ENCODE measurements at places on chromosomes 4 and X. TPM values are rescaled to one million over a fixed set of nuclear protein-coding genes. Genes with fewer than 3 reads are reported as not detected.

- DNase-seq, result no peak
- H3K27me3 ChIP-seq, result no peaks in the 10 kb centered on the region
- no peak overlapping the region for H3K4me3 ChIP-seq
- no peak overlapping the region for H3K27ac ChIP-seq
- H3K4me1 ChIP-seq, result no peaks in the 10 kb centered on the region
Measured at GRCh38 chrX:127302841-127303240, 483.3 kb downstream of the PRR32 start.

GRCh38 chr4:73803213-73803612, 33.3 kb upstream of the CXCL6 start:
- no peak for DNase-seq
- no peaks in the 10 kb centered on the region for H3K4me1 ChIP-seq
- H3K27me3 ChIP-seq, result no peaks in the 10 kb centered on the region
- no peaks in the 10 kb centered on the region for H3K36me3 ChIP-seq
- H3K27ac ChIP-seq, result no peak overlapping the region

LDB2 gene
- total RNA-seq, result 47.3 TPM

- no peak overlapping the region for H3K27ac ChIP-seq
- H3K4me3 ChIP-seq, result no peak overlapping the region
- H3K4me1 ChIP-seq, result no peaks in the 10 kb centered on the region
- no peaks in the 10 kb centered on the region for H3K36me3 ChIP-seq
- no peak for DNase-seq
- no peaks in the 10 kb centered on the region for H3K27me3 ChIP-seq
Measured at GRCh38 chr4:150217808-150218207, 139.6 kb downstream of the DCLK2 start.

CYLC1 gene
- total RNA-seq, result not detected
